ENCODE measurements at places on chromosomes 6 and 20. TPM values are rescaled to one million over a fixed set of nuclear protein-coding genes. Genes with fewer than 3 reads are reported as not detected.

XKR7 gene
- 0.02 TPM for total RNA-seq

E2F3 gene
- total RNA-seq: 12.7 TPM

PRR3 gene
- total RNA-seq: 22.0 TPM

CLIC5 gene
- total RNA-seq: 0.52 TPM

TINAG gene
- total RNA-seq: not detected

MICB gene
- total RNA-seq: 21.4 TPM

PRND gene
- not detected for total RNA-seq

CYP39A1 gene
- total RNA-seq: not detected

C6orf15 gene
- total RNA-seq: not detected

SLC22A16 gene
- not detected for total RNA-seq

PAK5 gene
- total RNA-seq: not detected

KCNK16 gene
- not detected for total RNA-seq

PKIB gene
- total RNA-seq: not detected

VSX1 gene
- total RNA-seq: not detected

RHAG gene
- not detected for total RNA-seq

B3GAT2 gene
- not detected for total RNA-seq

ZHX3 gene
- 9.4 TPM for total RNA-seq

RPS6KA2 gene
- total RNA-seq: 19.1 TPM

C6orf141 gene
- 0.91 TPM for total RNA-seq

SEMG2 gene
- not detected for total RNA-seq

SLC25A27 gene
- total RNA-seq: 1.6 TPM

CASS4 gene
- 5.1 TPM for total RNA-seq

HCK gene
- not detected for total RNA-seq

SNX9 gene
- total RNA-seq: 34.6 TPM

OGFRL1 gene
- total RNA-seq: 3.1 TPM

PRDM13 gene
- not detected for total RNA-seq

NOX3 gene
- not detected for total RNA-seq

FLRT3 gene
- not detected for total RNA-seq

PNPLA1 gene
- total RNA-seq: not detected

APCDD1L gene
- total RNA-seq: not detected

BPIFB1 gene
- not detected for total RNA-seq

PTCRA gene
- total RNA-seq: not detected

NFKBIL1 gene
- total RNA-seq: 20.6 TPM

MRPS26 gene
- 50.0 TPM for total RNA-seq

JARID2 gene
- total RNA-seq: 26.6 TPM

Measured in activated naive CD4-positive, alpha-beta T cell treated with anti-CD3 and anti-CD28 coated beads for 36 hours (primary cell).